ENCODE measurements at places on chromosomes 6 and 20.

DNA sequence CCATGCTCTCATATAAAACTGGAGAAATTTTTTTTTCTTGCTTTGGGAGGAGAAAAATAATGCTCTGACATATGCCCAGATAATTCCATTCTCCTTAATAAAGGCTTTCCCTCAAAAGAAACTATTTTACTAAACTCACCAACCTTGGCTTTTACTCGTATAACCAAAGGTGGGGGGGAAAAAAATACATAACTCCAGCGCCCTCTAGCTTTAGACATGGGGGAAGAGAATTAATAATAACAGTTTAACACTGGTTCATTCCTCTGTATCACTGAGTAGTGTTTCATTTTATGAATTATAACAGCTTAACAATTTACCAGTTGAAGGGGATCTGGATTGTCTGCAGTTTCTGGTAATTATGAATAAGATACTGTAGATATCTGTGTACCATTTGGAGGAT lies 1226.1 kb downstream of the GRIK2 start:
- no peak for DNase-seq

DNA sequence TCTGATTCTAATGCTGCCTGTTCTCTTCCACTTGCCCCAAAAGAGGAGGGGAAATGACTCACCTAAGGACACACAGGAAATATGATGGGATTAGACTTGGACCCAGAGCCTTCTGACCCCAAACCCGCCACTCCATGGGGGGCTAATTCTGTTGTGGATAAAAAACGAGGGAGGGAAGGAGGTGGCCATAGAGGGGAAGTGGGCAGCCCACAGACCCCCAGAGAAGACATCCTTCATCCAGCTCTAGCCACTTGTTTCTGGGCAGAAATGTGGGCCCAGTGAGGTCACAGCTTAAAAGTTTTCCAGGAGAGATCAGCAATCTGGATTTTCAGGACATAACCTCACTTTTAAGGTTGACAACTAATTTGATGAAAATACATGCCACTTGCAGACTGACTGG lies 202.1 kb downstream of the ANKRD60 start:
- no peak for DNase-seq

- no peak for DNase-seq
These were observed 39.7 kb downstream of the AGPAT4 start for GRCh38 chr6:161233986-161234661.

DNA sequence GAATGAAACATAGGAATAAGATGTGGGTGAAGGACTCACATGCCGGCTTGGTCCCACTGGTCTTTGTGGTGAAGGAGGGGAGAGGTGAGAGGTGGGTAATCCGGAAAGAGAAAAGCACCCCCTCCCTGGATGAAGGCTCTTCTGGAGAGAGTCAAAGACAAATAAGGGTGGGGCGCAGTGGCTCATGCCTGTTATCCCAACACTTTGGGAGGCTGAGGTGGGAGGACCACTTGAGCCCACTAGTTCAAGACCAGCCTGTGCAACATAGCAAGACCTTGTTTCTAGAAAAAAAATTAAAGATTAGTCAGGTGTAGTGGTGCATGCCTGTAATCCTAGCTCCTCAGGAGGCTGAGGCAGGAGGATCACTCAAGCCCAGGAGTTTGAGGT lies 3.1 kb downstream of the LTB start:
- no peak for DNase-seq

DNA sequence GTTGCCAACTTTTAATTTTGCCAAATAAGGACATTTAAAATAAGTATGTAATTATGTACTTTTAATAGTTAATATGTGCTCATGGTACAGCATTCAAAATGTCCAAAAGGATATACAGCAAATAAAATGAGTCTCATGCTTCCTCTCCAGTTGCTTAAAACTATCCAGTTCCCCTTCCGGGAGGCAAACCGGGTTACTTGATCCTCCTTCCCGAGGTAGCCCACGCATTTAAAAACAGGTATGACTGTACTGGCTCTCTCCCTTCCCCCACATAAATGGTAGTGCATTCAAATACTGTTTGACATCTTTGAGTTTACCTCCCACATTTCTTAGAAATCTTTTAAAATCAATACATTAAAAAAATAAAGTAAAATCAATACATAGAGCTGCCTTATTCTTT lies 66.4 kb downstream of the PHF20 start:
- DNase-seq: no peak

GRCh38 chr6:31737315-31737990 lies 1.1 kb upstream of the CLIC1 start:
- peak; percentile 8 for DNase-seq

GRCh38 chr20:37524859-37525708 lies 2.6 kb downstream of the BLCAP start:
- DNase-seq: peak; percentile 31

GRCh38 chr6:163414117-163414945 lies at the start of gene QKI:
QKI (plus strand) TSS chr6:163414718; CDS start chr6:163415194, 476 bp downstream.
- DNase-seq: peak; percentile 77

DNA sequence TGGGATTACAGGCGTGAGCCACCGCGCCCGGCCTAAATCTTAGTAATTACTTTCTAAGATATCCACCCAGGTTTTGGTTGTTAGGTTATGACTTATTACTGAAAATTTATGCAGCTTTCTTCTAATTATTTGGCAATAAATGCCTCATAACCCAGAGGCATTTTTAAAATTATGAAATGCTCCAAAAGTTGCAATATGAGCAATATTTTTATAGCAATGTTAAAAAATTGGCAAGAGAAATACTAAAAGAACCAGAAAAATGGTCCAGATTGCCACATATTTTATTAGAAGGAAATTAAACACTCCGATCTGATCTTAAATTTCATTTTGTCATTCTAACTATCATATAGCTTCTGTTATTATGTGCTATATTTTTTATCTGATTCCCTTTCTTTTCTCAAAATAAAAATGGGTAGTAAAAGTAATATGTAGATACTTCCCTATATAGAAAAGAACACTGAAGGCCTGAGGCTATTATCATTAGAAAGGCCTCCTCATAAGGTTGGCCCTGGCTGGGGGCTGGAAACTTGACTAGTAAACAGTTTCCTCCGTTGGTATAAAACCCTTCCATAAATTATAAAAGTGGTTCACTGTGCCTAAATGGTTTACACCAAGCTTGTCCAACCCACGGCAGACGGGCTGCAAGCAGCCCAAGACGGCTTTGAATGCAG lies 22.1 kb downstream of the BLOC1S5 start:
- DNase-seq: no peak

- no peak for DNase-seq
These were observed 491.0 kb upstream of the FLRT3 start for GRCh38 chr20:14828459-14828858.

- DNase-seq: no peak
These were observed 39.0 kb upstream of the BEND3 start for GRCh38 chr6:107154131-107154800.

DNA sequence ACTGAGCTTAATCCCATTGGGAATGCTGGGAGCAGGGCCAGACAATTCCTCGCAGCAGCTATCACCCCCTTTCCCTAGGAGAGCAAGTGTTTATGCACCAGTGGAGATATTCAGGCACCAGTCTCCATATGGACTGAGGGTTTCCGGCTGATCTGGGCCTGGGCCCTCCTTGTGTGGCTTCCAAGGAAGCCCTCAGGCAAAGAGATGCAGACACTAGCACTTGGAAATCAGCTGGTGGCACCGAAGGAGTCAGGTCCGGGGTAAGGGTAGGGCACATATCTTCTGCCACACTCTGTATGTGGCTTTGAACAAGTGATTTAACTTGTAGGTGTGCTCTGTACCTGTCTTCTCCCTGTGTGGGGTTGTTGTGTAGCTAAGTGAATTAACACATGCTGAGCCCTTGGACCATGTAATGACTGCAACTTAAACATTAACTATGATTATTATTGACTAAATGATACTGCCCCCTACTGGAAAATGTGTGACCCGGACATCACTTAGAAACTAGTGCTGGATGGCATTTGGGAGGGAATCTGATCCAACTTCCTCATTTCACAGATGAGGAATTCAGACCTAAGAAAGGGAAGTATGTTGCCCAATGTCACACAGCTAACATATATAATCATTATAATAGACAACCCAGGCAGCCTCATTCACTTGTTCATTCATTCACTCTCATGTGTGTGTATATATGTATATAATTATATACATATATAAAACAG lies 19.3 kb upstream of the WFDC2 start:
- DNase-seq: no peak

DNA sequence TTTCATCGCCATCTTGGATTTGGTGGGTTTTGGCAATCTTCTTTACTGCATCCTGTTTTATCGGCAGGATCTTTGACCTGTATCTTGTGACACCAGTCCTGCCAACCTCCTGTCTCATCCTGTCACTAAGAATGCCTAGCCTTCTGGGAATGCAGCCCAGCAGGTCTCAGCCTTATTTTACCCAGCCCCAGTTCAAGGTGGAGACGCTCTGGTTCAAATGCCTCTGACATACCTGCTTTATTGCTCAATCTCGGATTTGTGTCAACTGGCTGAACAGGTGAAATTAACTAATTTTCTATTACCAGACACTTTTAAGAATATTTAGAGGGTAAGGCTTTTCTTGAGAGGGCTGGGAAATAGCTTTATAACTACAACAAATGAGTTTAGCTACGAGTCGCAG lies 102.5 kb downstream of the SASH1 start:
- DNase-seq: no peak

GRCh38 chr20:20462185-20462584 lies 94.3 kb downstream of the INSM1 start:
- DNase-seq: no peak

DNA sequence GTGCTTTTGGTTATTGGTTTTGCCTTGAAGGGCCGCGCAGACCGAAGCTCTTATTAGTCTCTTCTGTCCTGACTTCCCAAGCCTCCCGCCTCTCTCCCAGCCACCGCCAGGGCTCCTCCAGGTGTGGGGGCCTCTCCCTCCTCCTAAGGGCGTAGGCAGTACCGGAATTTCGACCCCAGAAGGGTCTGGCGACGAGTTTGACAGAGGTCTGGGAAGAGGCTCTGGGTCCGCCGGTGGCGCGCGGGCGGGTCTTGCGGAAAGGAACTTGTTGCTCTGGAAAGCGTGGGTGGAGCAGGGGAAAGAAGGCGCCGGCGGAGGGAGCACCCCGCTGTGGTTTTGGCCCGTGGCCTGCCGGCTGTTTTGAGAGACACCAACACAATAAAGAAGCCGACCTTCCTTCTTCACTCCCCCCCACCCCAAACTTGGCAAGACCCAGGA lies 1.8 kb downstream of the PCSK2 start:
- DNase-seq: no peak

DNA sequence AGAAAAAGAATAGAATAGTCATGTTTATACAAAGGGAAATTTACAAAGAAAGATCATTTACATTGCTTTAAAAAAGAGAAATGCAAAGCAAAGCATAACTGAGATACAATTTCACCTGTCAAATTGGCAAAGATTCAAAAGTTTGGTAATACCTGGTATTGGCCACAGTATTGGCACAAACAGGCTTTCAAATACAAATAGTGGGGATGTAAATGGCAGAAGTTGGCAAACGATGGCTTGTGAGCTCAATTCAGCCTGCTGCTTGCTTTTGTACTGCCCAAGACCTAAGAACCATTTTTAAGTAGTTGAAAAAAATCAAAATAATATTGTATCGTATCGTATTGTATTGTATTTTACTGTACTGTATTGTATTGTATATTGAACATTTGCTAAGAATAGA lies 194.5 kb upstream of the JAG1 start:
- no peak for DNase-seq

- DNase-seq: no peak
These were observed 199.3 kb downstream of the ARID1B start for GRCh38 chr6:156976216-156977127.

GRCh38 chr6:117270055-117270842 lies 4.9 kb downstream of the VGLL2 start:
- no peak for DNase-seq

DNA sequence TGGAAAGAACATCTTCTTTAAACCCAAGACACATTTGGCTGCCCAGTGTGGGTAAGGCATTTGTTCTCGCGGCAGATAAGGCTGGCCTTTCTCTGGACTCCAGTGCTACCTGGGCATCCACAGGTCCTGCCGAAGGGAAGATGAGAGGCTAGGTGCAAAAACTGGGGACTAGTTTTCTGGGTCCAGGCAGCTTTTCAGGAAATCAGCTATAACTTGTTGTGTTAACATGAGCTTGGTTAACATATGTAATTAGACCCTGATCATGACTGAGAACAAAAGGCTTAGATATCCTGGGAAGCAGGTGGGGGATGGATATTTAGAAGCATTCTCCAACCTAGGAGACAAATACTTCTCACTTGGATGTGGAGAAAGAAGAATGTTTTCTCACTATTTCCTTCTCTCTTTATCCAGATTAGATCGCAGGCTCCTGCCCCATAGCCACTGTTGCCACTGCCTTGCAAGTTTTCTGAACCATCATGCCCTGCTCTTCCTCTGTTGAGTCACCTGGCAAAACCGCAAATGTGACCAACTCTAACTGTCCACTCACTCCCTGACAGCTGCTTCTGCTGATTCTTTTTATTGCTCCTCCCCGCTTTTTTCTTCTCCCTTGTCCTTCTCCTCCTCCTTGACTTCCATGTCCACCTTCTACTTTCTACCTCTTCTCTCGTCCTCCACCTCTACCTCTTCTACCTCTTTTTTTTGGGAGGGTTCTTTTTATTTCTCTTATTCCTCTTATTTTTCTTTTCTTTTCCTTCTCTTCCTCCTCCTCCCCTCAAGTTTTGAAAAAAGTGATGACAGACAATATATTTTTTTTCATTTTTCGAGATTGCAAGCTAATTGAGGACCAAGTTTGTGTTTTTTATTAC lies 258.1 kb downstream of the UTRN start:
- DNase-seq: no peak

DNA sequence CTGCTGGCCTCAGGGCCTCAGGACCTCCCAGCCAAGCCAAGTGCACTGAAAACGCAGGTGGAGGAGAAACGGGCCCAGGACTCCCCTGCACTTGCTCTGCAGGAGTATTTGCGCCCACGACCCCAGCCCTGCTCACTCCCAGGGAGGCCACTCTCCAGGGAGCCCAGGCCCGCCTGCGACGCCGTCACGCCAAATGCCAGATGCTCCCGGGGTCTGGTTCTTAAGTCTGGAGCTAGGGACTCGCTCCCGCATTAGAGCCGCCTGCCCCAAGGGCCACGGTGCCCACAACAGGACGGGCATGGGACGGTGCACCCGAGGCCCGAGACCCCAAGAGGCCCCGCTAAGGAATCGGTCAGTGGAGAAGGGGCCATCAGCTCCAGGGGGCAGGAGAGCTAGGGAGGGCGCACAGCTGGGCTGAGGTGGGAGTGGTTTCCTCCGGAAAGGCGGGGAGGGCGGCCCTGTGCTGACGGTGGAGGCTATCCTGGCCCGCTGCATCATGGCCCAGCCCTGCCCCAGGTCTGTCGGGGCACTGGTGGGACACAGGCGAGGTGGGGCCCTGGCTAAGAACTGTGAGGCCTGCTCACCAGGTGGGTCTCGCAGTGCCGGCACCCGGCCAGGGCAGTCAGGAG lies 44.1 kb upstream of the CHRNA4 start:
- no peak for DNase-seq

- no peak for DNase-seq
These were observed 73.0 kb downstream of the RNGTT start for GRCh38 chr6:88890394-88890793.

DNA sequence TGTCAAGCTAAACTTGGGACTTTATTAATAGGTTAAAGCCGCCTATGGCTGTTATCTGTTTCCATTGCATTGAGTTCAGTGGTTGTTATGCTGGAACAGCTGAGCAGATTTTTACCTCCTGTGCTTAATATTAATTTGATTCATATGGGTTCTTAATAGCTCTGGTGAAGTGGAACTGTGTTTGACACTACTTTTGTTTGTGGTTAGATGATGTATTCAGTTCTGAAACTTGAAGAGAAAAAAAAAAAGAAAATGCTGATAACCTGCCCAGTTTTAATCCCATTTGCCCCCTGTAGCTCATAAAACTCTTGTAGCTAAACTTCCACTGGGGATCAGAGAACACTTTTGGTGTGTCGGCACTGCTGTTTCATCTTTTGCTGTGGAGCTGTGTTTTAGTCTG lies 117.8 kb downstream of the ZDHHC14 start:
- no peak for DNase-seq

- DNase-seq: no peak
These were observed 104.2 kb downstream of the TFAP2B start for GRCh38 chr6:50922579-50923525.
